HepG2 (cell line): ENCODE measurements at places on chromosomes 1 and 21. TPM values are rescaled to one million over a fixed set of nuclear protein-coding genes. Genes with fewer than 3 reads are reported as not detected.

The DHRS3 gene
- total RNA-seq = 30.5 and 48.5 TPM in 2 replicates

The VWA1 gene
- total RNA-seq = 25.1 and 57.5 TPM in 2 replicates

The HPDL gene
- not detected in 2 replicates for total RNA-seq

The NPR1 gene
- total RNA-seq = not detected in 2 replicates

The ATXN7L2 gene
- 1.3 and 2.7 TPM in 2 replicates for total RNA-seq

The GABPA gene
- total RNA-seq = 13.2 and 19.7 TPM in 2 replicates

The FCRL2 gene
- not detected in 2 replicates for total RNA-seq

The CAMSAP2 gene
- total RNA-seq = 8.2 and 10.3 TPM in 2 replicates

The KCNE1 gene
- 0.35 TPM in 1 of 2 replicates, not detected in the other for total RNA-seq

The C1orf94 gene
- total RNA-seq = not detected in 2 replicates

The IL20 gene
- not detected in 2 replicates for total RNA-seq

The MYOM3 gene
- 15.3 and 16.5 TPM in 2 replicates for total RNA-seq

The BRDT gene
- not detected in 2 replicates for total RNA-seq

The CLDN14 gene
- 0.77 and 1.1 TPM in 2 replicates for total RNA-seq

The PHGDH gene
- 133 and 163 TPM in 2 replicates for total RNA-seq

The OR2L8 gene
- not detected in 2 replicates for total RNA-seq

The VHLL gene
- total RNA-seq = 0.24 TPM in 1 of 2 replicates, not detected in the other

The GBP7 gene
- total RNA-seq = not detected in 2 replicates

The TPRG1L gene
- 21.3 and 31.7 TPM in 2 replicates for total RNA-seq

The AKR7A3 gene
- total RNA-seq = 0.15 and 1.00 TPM in 2 replicates
